ENCODE measurements at places on chromosomes 6 and 20.
A peak's percentile ranks its signal among the peaks of the same experiment; 100 is the strongest.

- H3K36me3 ChIP-seq: no peaks in the 10 kb centered on the region
- no peak overlapping the region for H3K27ac ChIP-seq
- no peak for DNase-seq
- H3K27me3 ChIP-seq: no peaks in the 10 kb centered on the region
- peaks cover 12% of the 10 kb centered on the region for H3K4me1 ChIP-seq
Observed at GRCh38 chr6:108236791-108237190, 24.0 kb downstream of the SNX3 start.

GRCh38 chr6:45637611-45638257, 260.0 kb upstream of the SUPT3H start:
- no peak for DNase-seq
- no peaks in the 10 kb centered on the region for H3K27me3 ChIP-seq
- H3K4me3 ChIP-seq: no peak overlapping the region

DNA sequence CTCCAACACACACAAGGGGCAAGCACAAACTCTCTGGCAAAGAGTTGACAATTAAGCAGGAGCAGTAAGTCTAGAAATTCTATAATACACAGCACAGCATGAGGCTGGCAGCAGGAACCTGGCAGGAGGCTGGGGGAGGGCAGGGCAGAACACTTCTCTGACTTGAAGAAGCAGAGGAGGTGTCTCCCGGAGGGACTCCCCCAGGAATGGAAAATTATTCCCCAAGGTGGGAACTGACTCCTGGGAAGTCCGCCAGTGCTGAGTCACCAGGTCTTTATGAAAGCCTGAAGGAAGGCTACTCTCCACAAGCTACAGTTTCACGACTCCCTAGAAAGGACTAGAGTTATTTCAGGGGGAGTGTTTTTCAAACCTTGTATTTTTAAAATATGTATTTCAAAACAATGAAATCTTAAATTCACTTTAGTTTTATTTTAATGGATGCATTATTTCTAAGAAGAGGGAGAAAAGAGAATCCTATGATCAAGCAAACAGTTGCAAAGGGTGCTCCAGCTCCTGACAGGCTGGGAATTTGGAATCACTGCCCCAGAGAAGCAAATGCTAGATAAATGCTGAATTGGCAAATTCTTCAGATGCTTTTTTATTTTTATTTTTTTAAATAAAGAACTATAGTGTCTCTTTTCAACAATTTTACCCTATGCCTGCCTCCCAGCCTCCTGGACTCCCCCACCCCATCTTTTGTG, 192.8 kb downstream of the LY86 start:
- no peak overlapping the region for H3K27ac ChIP-seq
- H3K36me3 ChIP-seq: no peaks in the 10 kb centered on the region
- H3K4me3 ChIP-seq: no peak overlapping the region
- no peaks in the 10 kb centered on the region for H3K27me3 ChIP-seq

GRCh38 chr6:8123236-8123635, 20.9 kb upstream of the EEF1E1 start:
- H3K4me3 ChIP-seq: no peak overlapping the region
- H3K27me3 ChIP-seq: no peaks in the 10 kb centered on the region
- H3K27ac ChIP-seq: no peak overlapping the region
- DNase-seq: no peak
- H3K4me1 ChIP-seq: no peaks in the 10 kb centered on the region
- H3K36me3 ChIP-seq: no peaks in the 10 kb centered on the region

GRCh38 chr20:24836041-24836533, 113.0 kb upstream of the CST7 start:
- H3K4me3 ChIP-seq: no peak overlapping the region
- no peaks in the 10 kb centered on the region for H3K36me3 ChIP-seq
- no peak for DNase-seq
- no peaks in the 10 kb centered on the region for H3K27me3 ChIP-seq

DNA sequence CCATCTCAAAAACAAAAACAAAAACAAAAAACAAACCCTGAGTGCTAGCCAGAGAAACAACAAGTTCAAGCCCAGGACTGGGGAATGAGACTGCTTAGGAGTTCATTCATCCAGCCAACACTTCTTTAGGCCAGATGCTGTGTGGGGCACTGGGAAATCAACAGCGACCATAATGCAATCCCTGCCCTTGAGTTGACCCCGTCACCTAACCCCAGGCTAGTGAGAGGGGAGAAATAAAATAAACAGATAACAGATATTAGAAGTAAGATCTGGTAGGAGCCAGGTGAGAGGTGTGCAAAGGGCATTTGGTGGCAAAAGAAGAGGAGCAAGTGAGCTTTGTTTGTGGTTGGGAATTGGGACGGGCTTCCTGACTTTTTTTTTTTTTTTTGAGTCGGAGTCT, 4.9 kb upstream of the RPL10A start:
- no peak for DNase-seq
- no peaks in the 10 kb centered on the region for H3K36me3 ChIP-seq
- H3K4me1 ChIP-seq: peaks cover 5% of the 10 kb centered on the region
- no peaks in the 10 kb centered on the region for H3K27me3 ChIP-seq
- no peak overlapping the region for H3K4me3 ChIP-seq
- H3K27ac ChIP-seq: no peak overlapping the region

DNA sequence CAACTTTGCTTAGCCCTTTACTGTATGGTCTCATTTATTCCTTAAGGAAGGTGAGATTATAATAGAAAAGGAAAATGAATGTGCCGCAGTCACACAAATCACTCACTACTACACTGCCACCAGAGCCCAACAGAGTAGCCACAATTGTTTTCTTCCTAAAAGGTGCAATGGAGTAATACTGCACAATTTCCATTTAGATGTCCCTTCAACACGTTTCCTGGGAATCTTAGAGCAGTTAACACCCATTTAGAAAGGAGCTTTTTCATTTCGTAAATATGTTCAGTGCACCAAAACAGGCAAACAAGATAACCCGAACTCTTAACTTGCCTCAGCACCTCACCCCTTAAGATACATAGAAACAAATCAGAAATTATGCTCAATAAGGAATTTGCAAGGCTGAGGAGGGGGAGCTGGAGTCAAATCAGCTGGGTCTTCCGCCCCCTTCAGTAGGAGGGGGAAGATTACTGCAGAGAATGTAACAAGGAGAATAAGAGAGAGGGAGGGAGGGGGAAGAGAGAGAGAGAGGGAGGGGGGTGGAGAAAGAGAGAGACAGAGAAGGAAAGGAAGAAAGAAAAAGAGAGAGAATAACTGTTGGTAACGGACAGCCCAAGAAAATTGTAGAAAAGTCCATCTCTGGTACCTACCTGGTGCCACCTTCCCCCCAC, 155.5 kb downstream of the BCAS1 start:
- no peak for DNase-seq
- H3K4me1 ChIP-seq: peaks cover 39% of the 10 kb centered on the region
- peak overlapping the region; percentile 57 for H3K4me3 ChIP-seq
- peak overlapping the region; percentile 91 for H3K27ac ChIP-seq

DNA sequence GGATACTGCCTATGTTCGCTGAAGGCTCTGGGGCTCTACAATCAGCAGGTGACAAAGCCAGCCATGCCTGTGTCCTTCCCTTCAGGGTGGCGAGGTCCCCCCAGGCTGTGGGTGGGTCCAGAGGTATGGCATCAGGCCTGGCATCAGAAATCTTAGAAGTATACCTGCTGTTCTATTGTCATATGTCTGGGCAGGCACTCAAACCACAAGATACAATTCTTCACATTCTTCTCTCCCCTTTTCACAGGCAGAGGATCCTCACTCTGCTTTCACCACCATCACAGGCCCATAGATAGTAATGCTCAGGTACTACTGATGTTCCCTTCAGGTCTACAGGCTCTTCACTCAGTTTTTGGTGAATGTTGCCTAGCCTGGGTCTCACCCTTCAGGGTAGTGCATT, 1180.0 kb upstream of the CITED2 start:
- H3K27me3 ChIP-seq: no peaks in the 10 kb centered on the region
- H3K27ac ChIP-seq: no peak overlapping the region
- no peaks in the 10 kb centered on the region for H3K4me1 ChIP-seq

- no peak for DNase-seq
- H3K27ac ChIP-seq: no peak overlapping the region
- no peak overlapping the region for H3K4me3 ChIP-seq
- no peaks in the 10 kb centered on the region for H3K4me1 ChIP-seq
Observed at GRCh38 chr6:12529364-12530019, 187.1 kb upstream of the PHACTR1 start.

GRCh38 chr6:30880698-30881252, 3.5 kb upstream of the DDR1 start:
- peak overlapping the region; percentile 95 for H3K27ac ChIP-seq
- no peak overlapping the region for H3K4me3 ChIP-seq
- no peaks in the 10 kb centered on the region for H3K27me3 ChIP-seq
- no peaks in the 10 kb centered on the region for H3K36me3 ChIP-seq
- no peak for DNase-seq

GRCh38 chr6:156033598-156033997, 578.0 kb upstream of the NOX3 start:
- no peaks in the 10 kb centered on the region for H3K27me3 ChIP-seq
- no peak overlapping the region for H3K27ac ChIP-seq
- peaks cover 13% of the 10 kb centered on the region for H3K4me1 ChIP-seq
- H3K4me3 ChIP-seq: no peak overlapping the region
- H3K36me3 ChIP-seq: no peaks in the 10 kb centered on the region

DNA sequence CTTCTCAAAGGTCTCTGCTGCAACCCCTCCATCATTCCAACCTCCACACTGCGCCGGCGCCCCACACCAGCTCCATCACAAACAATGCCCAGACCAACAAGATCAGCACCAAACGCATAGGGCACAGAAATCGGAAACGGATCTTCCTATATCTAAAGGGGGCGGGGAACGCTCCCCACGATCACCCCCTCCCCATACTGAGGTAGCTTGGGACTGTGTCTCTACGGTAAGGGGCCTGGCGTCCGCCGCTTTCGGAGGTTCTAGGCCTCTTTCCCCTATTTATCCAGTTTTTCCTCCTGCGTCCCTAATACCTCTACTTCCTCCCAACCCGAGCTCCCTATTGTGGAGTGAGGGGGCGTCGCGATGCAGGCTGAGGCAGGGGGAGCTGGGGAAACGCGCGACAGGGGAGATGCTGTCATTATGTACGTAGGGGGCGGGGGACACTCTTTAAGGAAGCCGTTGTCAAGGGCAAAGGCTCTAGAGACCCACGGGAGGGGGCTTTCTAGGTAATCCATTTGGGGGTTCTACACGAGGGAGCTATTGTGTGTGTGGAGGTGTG, 909 bp downstream of the DNAAF9 start:
- peak; percentile 88 for DNase-seq
- peak overlapping the region; percentile 94 for H3K27ac ChIP-seq
- peaks cover 45% of the 10 kb centered on the region for H3K4me1 ChIP-seq
- H3K4me3 ChIP-seq: peak overlapping the region; percentile 93
- H3K27me3 ChIP-seq: no peaks in the 10 kb centered on the region

GRCh38 chr6:110629153-110629552, 152.7 kb upstream of the SLC22A16 start:
- H3K27ac ChIP-seq: no peak overlapping the region
- H3K4me3 ChIP-seq: no peak overlapping the region
- H3K36me3 ChIP-seq: no peaks in the 10 kb centered on the region
- H3K27me3 ChIP-seq: no peaks in the 10 kb centered on the region
- no peak for DNase-seq
- no peaks in the 10 kb centered on the region for H3K4me1 ChIP-seq

- no peak overlapping the region for H3K27ac ChIP-seq
- H3K36me3 ChIP-seq: no peaks in the 10 kb centered on the region
- no peak overlapping the region for H3K4me3 ChIP-seq
Observed at GRCh38 chr6:56753811-56754210, 111.1 kb upstream of the DST start.

- DNase-seq: no peak
- no peaks in the 10 kb centered on the region for H3K36me3 ChIP-seq
- no peaks in the 10 kb centered on the region for H3K27me3 ChIP-seq
- H3K27ac ChIP-seq: no peak overlapping the region
Observed at GRCh38 chr20:56208121-56208520, 40.4 kb upstream of the MC3R start.

DNA sequence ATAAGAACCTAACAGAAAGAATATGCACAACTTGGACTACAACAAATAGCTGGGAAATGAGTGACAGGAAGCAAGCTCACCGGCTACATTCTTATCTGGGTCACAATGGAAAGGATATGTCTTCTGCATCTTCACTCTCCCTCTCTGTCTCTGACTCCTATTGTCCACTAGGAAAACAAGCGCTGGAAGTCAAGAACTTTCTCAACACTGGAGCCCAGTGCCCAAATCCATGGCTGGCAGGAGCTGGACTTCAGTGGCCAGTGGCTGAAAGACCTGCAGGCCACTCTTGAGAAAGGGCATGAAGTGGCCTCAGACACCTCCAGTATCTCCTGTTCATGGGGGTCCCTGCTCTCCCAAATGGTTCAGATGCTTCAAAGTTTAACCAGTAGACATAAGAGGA, 62.0 kb downstream of the FAM50B start:
- no peaks in the 10 kb centered on the region for H3K27me3 ChIP-seq
- peak overlapping the region; percentile 76 for H3K27ac ChIP-seq
- no peaks in the 10 kb centered on the region for H3K36me3 ChIP-seq
- H3K4me1 ChIP-seq: peaks cover 36% of the 10 kb centered on the region

DNA sequence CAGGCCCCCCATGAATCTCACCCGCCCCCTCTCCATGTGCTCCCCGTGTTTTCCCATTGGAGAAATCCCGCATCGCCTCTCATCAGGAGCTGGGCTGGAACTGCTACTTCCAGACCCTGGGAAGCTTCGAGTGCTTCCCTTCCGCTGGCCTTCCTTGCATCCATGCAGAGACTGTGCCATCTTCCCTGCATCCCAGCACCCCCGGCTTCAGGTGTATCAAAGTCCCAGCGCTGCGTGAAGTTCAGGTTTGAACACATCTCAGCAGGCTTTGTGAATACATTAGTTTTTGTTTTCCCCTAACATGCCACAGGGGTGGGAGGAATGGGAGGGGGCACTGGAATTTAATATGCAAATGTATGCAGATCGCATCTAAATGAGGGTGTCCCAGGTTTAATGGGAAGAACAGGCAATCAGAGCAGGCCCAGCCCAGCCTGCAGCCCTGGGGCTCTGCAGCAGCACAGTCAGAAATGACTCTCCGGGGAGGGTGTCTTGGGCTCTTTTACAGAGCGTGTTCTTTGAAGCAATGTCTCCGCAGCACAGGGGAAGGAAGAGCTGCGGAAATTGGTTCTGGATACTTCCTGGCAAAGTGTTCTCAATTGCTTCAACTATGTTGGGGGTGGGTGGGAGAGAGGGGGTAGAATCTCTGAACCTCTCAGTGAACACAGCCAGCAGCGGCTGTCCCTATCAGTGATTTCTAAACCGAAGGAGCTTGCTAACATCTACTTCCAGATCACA, 8.3 kb upstream of the MMP9 start:
- no peaks in the 10 kb centered on the region for H3K36me3 ChIP-seq
- DNase-seq: no peak
- no peaks in the 10 kb centered on the region for H3K4me1 ChIP-seq
- H3K27me3 ChIP-seq: no peaks in the 10 kb centered on the region

DNA sequence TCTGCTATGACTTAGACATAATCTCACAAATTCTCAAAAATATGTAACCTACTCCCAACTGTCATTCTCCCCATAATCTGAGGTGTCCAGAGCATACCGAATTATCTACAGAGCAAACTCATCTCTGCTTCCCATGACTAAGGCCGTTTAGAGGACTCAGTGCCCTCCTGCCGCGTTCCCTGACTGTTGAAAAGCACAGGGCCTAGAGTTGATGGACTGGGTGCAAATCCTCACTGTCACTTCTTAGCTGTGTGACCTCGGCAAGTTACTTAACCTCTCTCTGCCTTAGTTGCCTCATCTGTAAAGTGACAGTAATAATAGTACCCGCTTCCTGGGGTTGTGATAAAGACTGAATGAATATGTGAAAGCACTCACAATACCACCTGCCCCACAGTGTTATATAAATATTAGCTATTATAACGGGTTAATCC, 4.7 kb upstream of the TUBB2A start:
- peaks cover 32% of the 10 kb centered on the region for H3K4me1 ChIP-seq
- H3K27ac ChIP-seq: peak overlapping the region; percentile 95
- no peak for DNase-seq
- H3K36me3 ChIP-seq: no peaks in the 10 kb centered on the region
- H3K4me3 ChIP-seq: peak overlapping the region; percentile 78
- no peaks in the 10 kb centered on the region for H3K27me3 ChIP-seq
